ENCODE measurements at places on chromosomes 4 and X.
A peak's percentile ranks its signal among the peaks of the same experiment; 100 is the strongest.

DNA sequence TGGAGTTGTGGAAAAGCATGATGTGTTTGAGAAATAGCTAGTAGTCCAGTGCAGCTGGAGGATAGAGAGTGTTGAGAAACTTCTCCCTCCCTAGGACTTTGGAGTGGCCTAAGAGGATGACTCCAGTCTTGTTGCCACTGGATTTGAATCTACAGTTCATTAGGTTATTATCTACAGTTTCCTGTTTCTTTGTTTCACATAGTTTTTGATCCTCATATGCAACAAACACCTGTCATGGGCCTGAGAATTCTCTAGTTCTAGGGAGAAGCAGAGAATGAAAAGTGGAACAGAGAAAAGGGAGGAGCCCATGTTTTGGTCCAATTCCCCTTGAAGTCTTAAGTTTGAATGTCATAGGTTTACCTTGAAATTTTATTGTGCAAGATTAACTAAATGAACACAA, 73.6 kb upstream of the TBC1D9 start:
- H3K4me1 ChIP-seq: no peaks in the 10 kb centered on the region
- DNase-seq: no peak
- H3K27ac ChIP-seq: no peak overlapping the region
- no peaks in the 10 kb centered on the region for H3K36me3 ChIP-seq
- no peaks in the 10 kb centered on the region for H3K27me3 ChIP-seq
- no peak overlapping the region for H3K4me3 ChIP-seq

DNA sequence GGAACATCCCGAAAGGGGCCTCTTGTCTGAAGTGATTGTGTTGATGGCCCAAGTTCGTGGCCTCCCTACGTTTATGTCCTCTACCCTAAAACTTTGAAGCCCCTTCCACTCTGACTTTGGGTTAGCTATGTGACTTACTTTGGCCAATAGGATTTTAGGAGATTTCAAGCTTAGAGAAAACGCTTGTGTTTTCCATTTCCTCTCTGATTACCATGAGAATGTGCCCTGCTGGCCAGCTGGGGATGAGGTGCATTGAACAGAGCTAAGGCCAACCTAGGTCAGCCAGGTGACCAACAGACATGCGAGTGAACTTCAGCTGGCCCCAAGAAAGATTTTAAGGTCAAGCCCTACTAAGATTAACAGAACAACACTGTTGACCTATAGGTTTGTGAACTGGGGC, 82.4 kb downstream of the SLC2A9 start:
- H3K27me3 ChIP-seq: no peaks in the 10 kb centered on the region
- no peak for DNase-seq
- no peaks in the 10 kb centered on the region for H3K4me1 ChIP-seq
- H3K36me3 ChIP-seq: no peaks in the 10 kb centered on the region
- no peak overlapping the region for H3K27ac ChIP-seq

- no peak for DNase-seq
- H3K4me3 ChIP-seq: no peak overlapping the region
- H3K4me1 ChIP-seq: no peaks in the 10 kb centered on the region
- H3K36me3 ChIP-seq: no peaks in the 10 kb centered on the region
These were observed 56.2 kb downstream of the VCX3B start for GRCh38 chrX:8520791-8521190.

DNA sequence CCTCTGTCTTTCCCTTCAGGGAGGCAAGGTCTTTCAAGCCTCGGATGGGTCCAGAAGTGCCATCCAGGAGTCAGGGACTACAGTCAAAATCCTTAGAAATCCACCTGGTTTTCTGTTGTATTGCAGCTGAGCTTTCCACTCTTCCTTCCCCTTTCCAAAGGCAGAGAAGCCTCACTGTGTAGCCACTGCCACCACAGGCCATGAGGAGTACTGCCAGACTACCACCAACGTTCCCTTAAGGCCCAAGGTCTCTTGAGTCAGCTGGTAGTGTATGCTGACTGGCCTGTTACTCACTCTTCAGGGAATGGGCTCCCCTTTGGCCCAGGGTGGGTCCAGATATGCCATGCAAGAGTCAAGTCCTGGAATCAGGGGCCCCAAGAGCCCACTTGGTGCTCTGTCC, 1454.1 kb downstream of the PCDH19 start:
- no peaks in the 10 kb centered on the region for H3K36me3 ChIP-seq
- H3K27ac ChIP-seq: no peak overlapping the region
- H3K4me3 ChIP-seq: no peak overlapping the region
- H3K4me1 ChIP-seq: no peaks in the 10 kb centered on the region
- DNase-seq: peak; percentile 60

DNA sequence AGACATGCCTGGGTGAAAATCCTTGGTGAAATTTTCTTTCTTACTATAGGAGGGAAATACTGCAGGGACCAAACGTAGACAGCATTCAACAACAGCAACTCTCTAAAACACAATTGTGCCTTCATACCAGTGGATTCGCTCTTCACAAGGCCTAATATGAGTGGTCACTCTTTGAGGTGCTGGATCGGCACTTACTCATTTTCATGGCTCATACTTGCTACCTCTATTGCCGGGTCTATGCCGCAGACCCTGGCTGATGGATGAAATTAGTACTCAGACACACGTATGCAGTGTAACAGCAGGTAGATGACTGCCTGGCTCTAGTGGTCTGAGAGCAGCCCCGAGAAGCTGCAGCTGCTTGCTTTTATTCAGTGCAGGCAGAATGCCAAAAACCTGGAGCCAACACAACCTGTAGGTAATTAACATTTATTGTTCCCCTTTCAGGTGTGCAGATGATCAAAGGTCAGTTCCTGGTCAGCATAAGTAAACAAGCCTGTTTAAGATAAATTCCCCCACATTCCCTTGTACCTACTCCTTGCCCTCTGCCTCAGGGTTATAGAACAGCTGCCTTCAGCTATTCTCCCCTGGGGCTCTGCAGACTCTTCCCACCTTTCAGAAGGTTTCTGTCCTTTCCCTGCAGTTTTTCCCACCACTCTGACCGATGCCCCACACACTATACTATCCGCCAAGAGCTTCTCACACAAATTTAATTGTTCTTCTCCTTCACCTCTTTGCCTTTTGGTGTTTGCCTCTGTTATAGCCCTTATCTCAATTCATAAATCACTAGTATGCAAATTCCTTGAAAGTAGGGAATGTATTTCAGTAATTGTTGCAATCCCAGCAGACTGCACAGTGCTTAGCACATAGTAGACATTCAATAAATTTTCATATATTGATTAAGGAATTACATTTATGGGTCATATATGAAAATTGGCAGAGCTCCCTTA, 210.0 kb downstream of the SPANXN3 start:
- H3K27me3 ChIP-seq: no peaks in the 10 kb centered on the region
- H3K27ac ChIP-seq: no peak overlapping the region
- no peak overlapping the region for H3K4me3 ChIP-seq
- H3K4me1 ChIP-seq: no peaks in the 10 kb centered on the region
- DNase-seq: no peak
- no peaks in the 10 kb centered on the region for H3K36me3 ChIP-seq

GRCh38 chr4:147339100-147339499, 141.8 kb upstream of the EDNRA start:
- no peaks in the 10 kb centered on the region for H3K4me1 ChIP-seq
- DNase-seq: no peak
- H3K36me3 ChIP-seq: no peaks in the 10 kb centered on the region

DNA sequence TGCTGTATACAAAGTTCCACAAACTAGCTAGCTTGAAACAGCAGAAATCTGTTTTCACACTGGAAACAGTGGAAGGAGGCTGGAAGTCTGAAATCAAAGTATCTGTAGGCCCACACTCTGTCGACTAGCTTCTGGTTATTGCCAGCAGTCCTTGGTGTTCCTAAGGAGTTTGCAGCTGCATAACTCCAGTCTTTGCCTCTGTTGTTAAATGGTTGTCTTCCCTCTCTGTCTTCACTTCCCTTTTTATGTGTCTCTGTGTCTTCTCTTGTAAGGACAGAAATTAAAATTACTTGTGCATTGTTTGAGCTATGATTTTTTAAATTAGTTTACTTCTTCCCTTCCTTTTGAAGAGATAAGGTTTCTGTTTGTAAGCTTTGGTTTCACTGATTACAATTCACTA, 8.2 kb downstream of the MTHFD2L start:
- no peak for DNase-seq
- H3K27ac ChIP-seq: no peak overlapping the region
- H3K27me3 ChIP-seq: no peaks in the 10 kb centered on the region
- H3K4me1 ChIP-seq: no peaks in the 10 kb centered on the region
- H3K4me3 ChIP-seq: no peak overlapping the region
- no peaks in the 10 kb centered on the region for H3K36me3 ChIP-seq

GRCh38 chr4:179584101-179584500, 2141.9 kb upstream of the AGA start:
- no peaks in the 10 kb centered on the region for H3K27me3 ChIP-seq
- no peaks in the 10 kb centered on the region for H3K36me3 ChIP-seq
- no peak overlapping the region for H3K4me3 ChIP-seq
- DNase-seq: no peak
- no peaks in the 10 kb centered on the region for H3K4me1 ChIP-seq

GRCh38 chrX:43446752-43447151, 209.3 kb upstream of the MAOA start:
- DNase-seq: no peak
- no peaks in the 10 kb centered on the region for H3K36me3 ChIP-seq
- no peaks in the 10 kb centered on the region for H3K4me1 ChIP-seq
- no peak overlapping the region for H3K27ac ChIP-seq
- no peaks in the 10 kb centered on the region for H3K27me3 ChIP-seq
- no peak overlapping the region for H3K4me3 ChIP-seq

- H3K4me3 ChIP-seq: no peak overlapping the region
- no peaks in the 10 kb centered on the region for H3K4me1 ChIP-seq
- no peak for DNase-seq
- no peaks in the 10 kb centered on the region for H3K36me3 ChIP-seq
These were observed 217.7 kb upstream of the PSAPL1 start for GRCh38 chr4:7652451-7652881.

DNA sequence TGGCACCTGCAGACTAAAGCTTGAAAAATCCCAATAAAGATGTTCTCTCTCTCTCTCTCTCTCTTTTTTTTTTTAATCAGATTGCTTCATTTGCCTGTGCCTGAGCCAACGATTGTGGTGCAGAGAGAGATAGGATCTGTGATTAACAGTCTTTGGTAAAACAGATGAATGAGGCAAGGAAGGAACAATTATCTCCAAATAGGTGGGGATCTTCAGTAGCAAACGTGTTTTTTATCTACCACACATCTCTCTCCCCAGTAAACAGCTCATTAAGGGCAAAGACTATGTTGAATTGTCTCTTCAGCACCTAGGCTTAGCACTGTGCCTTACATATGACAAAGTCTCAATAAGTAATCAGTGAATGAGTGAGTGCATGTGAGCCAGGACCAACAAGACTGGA, 96.3 kb downstream of the SMIM20 start:
- no peak for DNase-seq
- H3K4me3 ChIP-seq: no peak overlapping the region
- no peaks in the 10 kb centered on the region for H3K27me3 ChIP-seq
- H3K27ac ChIP-seq: no peak overlapping the region
- no peaks in the 10 kb centered on the region for H3K4me1 ChIP-seq

DNA sequence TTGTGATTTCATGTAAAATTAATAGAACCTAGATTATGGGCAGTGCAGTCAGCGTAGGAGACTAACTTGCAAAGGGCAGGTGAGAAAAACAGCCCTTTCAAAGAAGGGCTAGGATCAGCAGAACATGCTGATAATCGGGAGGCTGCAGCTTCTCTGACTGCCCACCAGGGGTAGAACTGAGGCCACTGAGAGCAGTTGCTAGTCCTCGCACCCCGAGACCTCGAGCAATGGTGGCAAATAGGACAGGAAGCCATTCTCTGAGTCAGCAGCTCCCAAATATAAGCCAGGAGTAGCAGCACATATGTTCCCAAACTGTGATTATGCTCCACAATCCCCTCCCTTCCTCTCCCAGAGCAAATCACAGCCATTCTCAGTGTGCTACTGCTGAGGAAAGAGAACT, 186.5 kb downstream of the MSL3 start:
- no peak overlapping the region for H3K4me3 ChIP-seq
- peak; percentile 81 for DNase-seq
- no peak overlapping the region for H3K27ac ChIP-seq
- no peaks in the 10 kb centered on the region for H3K27me3 ChIP-seq
- no peaks in the 10 kb centered on the region for H3K36me3 ChIP-seq

- DNase-seq: peak; percentile 96
- no peak overlapping the region for H3K27ac ChIP-seq
- H3K36me3 ChIP-seq: no peaks in the 10 kb centered on the region
- no peaks in the 10 kb centered on the region for H3K4me1 ChIP-seq
- no peaks in the 10 kb centered on the region for H3K27me3 ChIP-seq
These were observed 12.3 kb upstream of the SYTL5 start for GRCh38 chrX:37993837-37994619.

DNA sequence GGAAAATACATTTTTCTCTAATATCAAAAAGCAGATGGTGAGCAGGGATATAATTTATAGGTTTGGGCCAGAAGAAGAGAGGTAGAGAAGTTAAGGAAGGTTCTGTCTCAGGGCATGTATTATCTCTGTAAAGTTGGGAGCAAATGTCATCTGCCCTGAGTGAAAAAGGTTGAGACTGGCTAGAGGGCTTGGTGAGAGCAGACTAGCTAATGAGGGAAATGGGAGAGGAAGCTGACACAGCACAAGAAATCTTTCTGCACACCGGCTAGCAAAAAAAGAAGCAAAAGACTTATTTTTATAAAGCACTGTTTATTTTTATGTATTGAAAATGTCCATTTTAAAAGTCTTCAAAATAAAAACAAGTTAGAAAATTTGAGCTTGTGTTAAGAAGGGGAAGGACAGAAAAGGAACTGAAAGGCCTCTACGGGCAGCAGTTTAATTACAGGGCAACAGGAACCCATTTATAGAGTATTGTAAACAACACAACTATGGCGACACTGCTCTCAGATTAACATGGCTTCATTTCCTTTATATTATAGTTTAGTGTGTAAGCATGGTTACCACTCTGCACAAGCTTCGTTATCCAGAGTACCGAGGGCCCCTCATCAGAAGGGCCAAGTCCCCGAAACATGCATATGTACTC, 17.4 kb downstream of the CD40LG start:
- no peaks in the 10 kb centered on the region for H3K4me1 ChIP-seq
- H3K4me3 ChIP-seq: no peak overlapping the region
- no peaks in the 10 kb centered on the region for H3K27me3 ChIP-seq

- no peaks in the 10 kb centered on the region for H3K4me1 ChIP-seq
- H3K36me3 ChIP-seq: no peaks in the 10 kb centered on the region
- H3K27me3 ChIP-seq: no peaks in the 10 kb centered on the region
- DNase-seq: peak; percentile 79
- H3K27ac ChIP-seq: no peak overlapping the region
- no peak overlapping the region for H3K4me3 ChIP-seq
These were observed 167.9 kb downstream of the SMIM20 start for GRCh38 chr4:26081795-26082498.

GRCh38 chr4:101346351-101347266, 717 bp downstream of the PPP3CA start:
- peak overlapping the region; percentile 62 for H3K4me3 ChIP-seq
- H3K27me3 ChIP-seq: no peaks in the 10 kb centered on the region
- H3K4me1 ChIP-seq: no peaks in the 10 kb centered on the region
- no peaks in the 10 kb centered on the region for H3K36me3 ChIP-seq
- peak overlapping the region; percentile 66 for H3K27ac ChIP-seq

DNA sequence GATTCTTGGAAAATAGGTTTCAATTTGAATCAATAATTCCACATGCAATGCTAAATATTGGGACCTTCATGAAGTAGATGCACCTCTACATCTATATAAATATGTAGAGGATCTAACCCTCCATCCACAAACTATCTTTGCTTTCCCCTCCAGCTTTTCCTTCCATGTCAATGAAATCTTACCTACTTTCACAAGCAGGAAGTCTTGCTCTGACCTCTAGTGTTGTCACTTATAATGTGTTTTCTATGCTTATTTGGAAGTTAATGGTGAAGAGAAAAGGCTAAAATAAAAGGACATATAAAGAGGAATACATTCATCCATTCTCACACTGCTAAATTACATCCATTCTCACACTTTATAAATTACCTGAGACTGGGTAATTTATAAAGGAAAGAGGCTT, 472.7 kb upstream of the DIAPH2 start:
- no peaks in the 10 kb centered on the region for H3K27me3 ChIP-seq
- H3K27ac ChIP-seq: no peak overlapping the region
- no peaks in the 10 kb centered on the region for H3K4me1 ChIP-seq

Measured in mesendoderm (in vitro differentiated cells).